ENCODE measurements at places on chromosomes 2 and 18.

DNA sequence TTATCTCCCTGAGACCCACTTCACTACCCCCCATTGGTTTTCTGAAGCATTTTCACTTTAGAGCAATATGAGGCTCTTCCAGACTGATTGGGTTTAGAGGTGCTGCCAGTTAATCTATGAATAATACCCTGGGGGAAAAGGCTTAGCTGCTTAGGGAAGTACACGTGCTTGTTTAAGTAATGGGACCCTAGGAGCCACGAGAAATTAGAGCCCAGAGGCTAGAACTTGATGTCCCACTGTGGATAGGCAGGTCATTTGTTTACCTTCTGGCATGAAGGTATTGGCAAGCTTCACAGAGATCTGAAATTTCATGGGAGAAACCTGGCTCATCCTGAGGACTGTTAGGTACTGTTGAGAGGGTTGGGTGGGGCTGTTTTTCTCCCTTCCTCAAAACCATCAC lies 59.7 kb downstream of the CLIP4 start:
- no peak for DNase-seq

GRCh38 chr2:18094277-18094676 lies 215.8 kb downstream of the KCNS3 start:
- DNase-seq = no peak

DNA sequence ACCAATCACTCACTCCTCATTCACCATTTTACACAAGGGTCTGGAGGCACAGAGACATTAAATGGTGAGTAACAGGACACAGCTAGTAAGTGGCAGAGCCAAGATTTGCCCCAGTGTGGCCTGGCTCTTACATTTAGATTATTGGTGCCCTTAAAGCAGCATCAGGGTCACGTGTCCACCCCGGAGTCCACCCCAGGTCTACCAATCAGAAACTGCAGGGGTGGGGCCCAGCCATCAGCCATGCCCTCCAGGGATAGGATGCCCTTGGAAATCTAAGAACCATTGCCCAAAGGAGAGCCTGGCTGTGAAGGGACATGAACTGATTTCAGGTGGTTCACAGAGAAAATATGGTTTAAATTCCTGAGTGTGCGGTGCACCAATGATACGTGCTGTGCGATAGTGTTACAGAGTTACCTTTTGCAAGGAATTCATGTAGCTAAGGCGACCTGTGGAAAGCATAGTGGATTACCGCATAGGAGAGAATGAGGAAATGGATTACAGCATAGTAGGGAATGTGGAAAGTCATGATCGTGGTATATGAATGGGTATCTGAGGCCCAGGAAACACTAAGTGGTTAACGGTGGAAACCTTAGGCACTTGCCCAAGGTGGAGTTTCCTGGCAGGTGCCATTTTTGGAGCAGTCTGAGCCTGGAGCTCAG lies 17.8 kb downstream of the IGFBP5 start:
- no peak for DNase-seq

GRCh38 chr2:130371723-130372054 lies 15.8 kb downstream of the PTPN18 start:
- DNase-seq = no peak

DNA sequence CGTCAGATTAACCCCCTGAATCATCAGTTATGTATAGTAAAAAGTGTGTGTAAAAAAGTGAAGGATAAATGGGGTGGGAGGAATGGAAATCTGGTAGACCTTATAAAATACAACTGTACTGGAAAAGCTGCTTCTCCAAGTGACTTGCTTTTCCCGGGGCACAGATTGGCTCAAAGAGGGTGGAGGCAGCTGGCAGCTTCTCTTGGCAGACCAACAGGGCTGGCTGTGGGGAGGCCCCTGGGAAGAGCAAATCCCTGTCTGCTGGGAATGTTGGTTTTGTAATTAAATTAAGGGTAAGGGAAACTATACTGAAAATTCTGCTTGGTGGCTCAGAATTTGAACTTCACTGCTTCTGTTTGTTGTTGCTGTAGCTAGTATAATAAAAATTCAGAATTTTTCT lies 154.2 kb upstream of the DLX2 start:
- DNase-seq = no peak

GRCh38 chr2:23655934-23656596 lies 270.9 kb downstream of the ATAD2B start:
- DNase-seq = no peak

DNA sequence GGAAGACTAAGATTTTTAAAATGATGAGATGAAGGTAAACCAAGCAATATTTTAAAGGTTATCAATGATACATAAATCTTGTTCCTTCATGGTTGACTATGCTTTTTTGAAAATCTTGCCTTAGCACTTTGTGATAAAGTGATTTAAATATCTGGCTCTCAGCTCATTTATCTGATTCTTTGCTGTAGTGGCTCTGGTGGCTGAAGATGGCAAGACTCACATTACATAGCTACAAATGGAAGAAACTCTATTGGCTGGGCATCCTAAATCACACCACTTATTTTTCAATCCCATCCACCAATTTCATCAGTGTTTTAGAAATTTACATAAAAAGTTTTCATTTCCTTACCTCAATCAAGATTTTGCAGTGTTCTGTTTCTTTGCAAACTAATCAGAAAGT lies 16.6 kb upstream of the APCDD1 start:
- no peak for DNase-seq

GRCh38 chr2:149630445-149630844 lies 42.9 kb upstream of the MMADHC start:
- no peak for DNase-seq

GRCh38 chr2:39128919-39129391 lies 8.1 kb upstream of the SOS1 start:
- peak; percentile 54 for DNase-seq

GRCh38 chr2:1730015-1730927 lies 14.0 kb downstream of the PXDN start:
- DNase-seq = no peak

DNA sequence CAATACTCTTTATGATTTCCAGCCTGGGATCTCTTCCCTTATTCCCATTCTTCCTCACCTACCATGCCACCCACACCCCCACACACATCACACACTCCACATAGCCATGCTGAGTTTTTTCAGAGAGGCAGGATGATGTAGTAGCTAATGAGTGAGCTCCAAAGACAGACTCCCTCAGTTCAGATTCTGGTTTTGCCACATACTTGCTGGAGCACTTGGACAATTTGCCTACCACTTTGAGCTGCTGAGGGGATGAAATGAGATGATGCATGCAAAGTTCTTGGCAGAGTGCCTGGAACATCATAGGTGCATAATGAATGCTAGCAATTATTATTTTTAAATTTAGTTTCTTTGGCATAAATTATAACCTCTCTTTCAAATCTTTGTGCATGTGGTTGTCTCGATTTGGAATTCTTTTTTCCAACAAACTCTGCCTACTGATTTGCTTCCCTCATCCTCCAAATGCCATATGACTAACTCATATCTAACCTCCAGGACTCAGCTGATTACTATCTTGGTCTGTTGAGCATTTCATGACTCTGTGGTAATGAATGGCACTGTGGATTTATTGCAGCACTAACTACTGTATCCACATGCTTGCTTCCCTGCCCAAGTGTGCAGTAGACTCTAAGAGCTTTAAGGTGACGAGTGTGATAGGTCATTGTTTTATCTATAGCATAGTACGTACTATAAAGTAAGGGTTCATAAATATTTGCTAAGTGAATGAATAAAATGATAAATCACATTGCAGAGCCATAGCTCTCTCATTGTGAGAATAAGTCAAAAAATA lies 99.1 kb downstream of the TACR1 start:
- DNase-seq = no peak
